ENCODE measurements at places on chromosomes 12 and 14. TPM values are rescaled to one million over a fixed set of nuclear protein-coding genes. Genes with fewer than 3 reads are reported as not detected.

Gene JKAMP
- 25.0 TPM for total RNA-seq

Gene IL26
- not detected for total RNA-seq

Gene RAB21
- 84.9 TPM for total RNA-seq

Gene KRT73
- 12.4 TPM for total RNA-seq

Gene PROX2
- total RNA-seq, result 7.1 TPM

Gene LYZ
- total RNA-seq, result 83.1 TPM

Gene TMTC2
- total RNA-seq, result 1.4 TPM

Gene NXPH4
- not detected for total RNA-seq

Gene CDCA3
- total RNA-seq, result 1.4 TPM

Gene KIF21A
- 11.5 TPM for total RNA-seq

Gene TRAFD1
- 45.3 TPM for total RNA-seq

Gene METTL17
- 62.8 TPM for total RNA-seq

Gene A2M
- total RNA-seq, result not detected

Gene GRIP1
- 3.6 TPM for total RNA-seq

Gene SPSB2
- total RNA-seq, result 8.4 TPM

Gene GATC
- 20.5 TPM for total RNA-seq

Gene CD69
- 1,541 TPM for total RNA-seq

Gene KRT85
- not detected for total RNA-seq

Gene TPCN1
- total RNA-seq, result 21.4 TPM

Gene TPPP2
- not detected for total RNA-seq

Gene ANKRD33
- not detected for total RNA-seq

Gene C12orf56
- total RNA-seq, result not detected

Gene SNRNP35
- 34.8 TPM for total RNA-seq

Gene RTL1
- total RNA-seq, result not detected

Gene SART3
- 76.5 TPM for total RNA-seq

Gene AGAP2
- 54.8 TPM for total RNA-seq

Gene CLEC1B
- total RNA-seq, result 2.3 TPM

Gene PLXNC1
- total RNA-seq, result 30.7 TPM

Gene RDH11
- total RNA-seq, result 33.6 TPM

Gene GPR84
- 0.59 TPM for total RNA-seq

Gene NPC2
- total RNA-seq, result 33.2 TPM

Gene SMCO3
- total RNA-seq, result not detected

Gene COPS7A
- total RNA-seq, result 29.8 TPM

Gene ZDHHC22
- total RNA-seq, result not detected

Gene SEC23A
- total RNA-seq, result 67.8 TPM

Gene GYS2
- total RNA-seq, result not detected

Gene SPIC
- total RNA-seq, result not detected

Gene GLIPR1L1
- total RNA-seq, result not detected

Gene GPRC5D
- not detected for total RNA-seq

Gene PRH2
- total RNA-seq, result 1.0 TPM

Gene RHOJ
- total RNA-seq, result not detected

Gene CYP27B1
- 1.6 TPM for total RNA-seq

Gene RDH16
- total RNA-seq, result 1.6 TPM

Gene GALNT16
- total RNA-seq, result not detected

Gene IFNG-AS1
- 1.6 TPM for total RNA-seq

Gene CLEC9A
- total RNA-seq, result 1.9 TPM

Gene KRT71
- total RNA-seq, result not detected

Gene DHRS2
- not detected for total RNA-seq

Gene R3HDM2
- total RNA-seq, result 123 TPM

Gene RGS6
- total RNA-seq, result 0.75 TPM

Gene KRT79
- 0.18 TPM for total RNA-seq

Gene SLC10A1
- not detected for total RNA-seq

Gene OR4E1
- not detected for total RNA-seq

Gene RNF212B
- total RNA-seq, result not detected

Gene ARHGAP9
- total RNA-seq, result 1,091 TPM

Gene HAL
- total RNA-seq, result 1.2 TPM

Gene INSM2
- not detected for total RNA-seq

Measured in natural killer cell (primary cell).